ENCODE measurements at places on chromosomes 4 and X. TPM values are rescaled to one million over a fixed set of nuclear protein-coding genes. Genes with fewer than 3 reads are reported as not detected.

- no peak for DNase-seq
Measured at GRCh38 chr4:16598597-16599206, 299.7 kb downstream of the LDB2 start.

DNA sequence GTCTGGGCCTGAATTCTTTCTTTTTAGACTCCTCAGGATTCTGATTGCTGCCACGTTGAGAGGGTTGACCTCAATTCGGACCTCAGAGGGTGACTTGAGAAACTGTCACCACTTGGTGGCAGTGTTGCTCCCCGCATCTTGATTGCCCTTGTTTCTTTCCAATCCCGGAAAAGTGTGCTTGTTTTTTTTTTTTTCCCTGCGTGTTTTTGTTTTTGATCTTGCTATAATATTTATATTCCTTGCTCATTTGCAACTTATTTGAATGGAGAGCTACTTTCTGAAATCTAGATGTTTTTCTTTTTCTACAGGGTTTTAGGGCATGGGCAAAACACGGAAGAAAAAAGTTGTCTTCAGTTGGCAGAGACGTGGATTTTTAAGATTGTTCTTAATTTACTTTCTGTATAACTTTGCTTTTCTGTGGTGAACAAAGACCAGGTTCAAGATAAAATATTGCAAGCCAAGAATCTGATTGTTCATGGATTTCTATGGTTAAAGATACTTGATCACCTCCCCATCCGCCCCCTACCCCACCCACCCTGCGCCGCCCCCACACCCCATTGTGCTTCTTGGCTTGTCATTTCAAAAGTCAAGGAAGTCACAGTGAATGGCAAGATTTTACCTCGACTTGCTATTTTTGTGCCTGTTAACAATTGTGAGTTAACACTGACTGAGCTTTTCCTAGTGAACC, 102.0 kb downstream of the PTTG2 start:
- peak; percentile 76 for DNase-seq

- no peak for DNase-seq
Measured at GRCh38 chrX:2664502-2664901, 26.6 kb upstream of the CD99 start.

DNA sequence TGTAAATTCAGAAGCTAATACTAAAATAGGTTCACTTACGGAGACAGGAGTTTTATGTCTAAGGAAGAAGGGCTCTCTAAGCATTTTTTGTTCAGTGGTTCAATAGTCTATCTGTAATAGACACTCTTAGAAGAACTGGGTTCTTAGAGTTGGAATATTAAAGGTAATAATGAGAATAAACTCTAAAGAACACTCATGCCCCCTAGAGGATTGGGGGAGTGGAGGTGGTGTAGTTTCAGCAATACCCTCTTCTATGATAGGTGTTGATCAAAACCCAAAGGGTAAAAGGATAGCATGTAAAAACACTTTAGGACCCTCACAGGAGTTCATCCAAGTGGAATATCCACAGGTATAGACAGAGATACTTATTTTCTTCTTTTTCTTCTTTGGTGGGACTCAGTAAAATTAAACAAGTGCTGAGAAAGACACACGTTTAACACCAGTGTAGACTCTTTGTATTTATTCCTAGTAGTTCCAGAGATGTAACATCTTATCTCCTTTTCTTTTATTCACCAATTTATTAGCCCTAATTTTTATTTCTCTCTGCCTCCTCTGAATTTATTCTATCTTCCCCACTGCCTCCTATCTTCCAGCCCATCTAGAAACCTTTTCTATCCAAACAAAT, 25.7 kb upstream of the MND1 start:
- no peak for DNase-seq

- peak; percentile 46 for DNase-seq
Measured at GRCh38 chrX:103211012-103211715, 3.7 kb upstream of the BEX4 start.

DNA sequence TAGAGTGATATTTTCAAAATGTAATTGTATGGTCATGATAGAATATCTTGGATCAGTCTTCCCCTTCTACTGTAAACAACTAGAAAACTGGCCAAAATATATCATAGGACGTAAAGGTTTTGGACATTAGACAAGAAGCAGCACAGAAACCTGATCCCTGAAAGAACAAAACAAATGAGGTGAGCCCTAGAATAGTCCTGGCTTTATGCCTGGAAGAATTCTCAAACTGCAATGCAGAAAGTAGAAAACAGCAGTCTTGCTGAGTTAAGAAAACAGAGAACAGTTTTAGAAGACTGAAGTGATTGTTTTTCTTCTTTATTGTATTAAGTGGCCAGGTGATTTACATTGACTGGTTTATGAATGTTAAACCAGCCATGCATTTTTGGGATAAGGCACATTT, 19.5 kb downstream of the NSUN7 start:
- no peak for DNase-seq

- DNase-seq, result no peak
Measured at GRCh38 chrX:136256026-136256425, 4.8 kb upstream of the MAP7D3 start.

DNA sequence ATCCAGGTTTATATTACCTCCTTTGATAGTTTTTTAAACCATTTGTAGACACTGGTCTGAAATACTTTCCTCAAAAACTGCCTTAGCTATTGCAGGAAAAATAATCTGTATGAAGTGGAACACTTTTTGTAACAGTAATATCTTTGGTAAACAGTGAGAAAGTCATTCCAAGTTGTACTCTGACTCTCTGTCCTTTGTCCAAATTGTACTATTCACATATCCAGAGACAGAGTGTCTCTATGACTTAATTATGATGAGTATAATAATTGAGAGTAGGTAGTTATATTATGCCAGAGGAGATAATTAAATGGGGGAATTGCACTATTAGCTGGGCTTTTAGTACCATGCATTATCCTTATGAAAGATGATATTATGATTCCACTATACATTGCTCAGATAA, 112.6 kb upstream of the LCORL start:
- DNase-seq, result no peak

DNA sequence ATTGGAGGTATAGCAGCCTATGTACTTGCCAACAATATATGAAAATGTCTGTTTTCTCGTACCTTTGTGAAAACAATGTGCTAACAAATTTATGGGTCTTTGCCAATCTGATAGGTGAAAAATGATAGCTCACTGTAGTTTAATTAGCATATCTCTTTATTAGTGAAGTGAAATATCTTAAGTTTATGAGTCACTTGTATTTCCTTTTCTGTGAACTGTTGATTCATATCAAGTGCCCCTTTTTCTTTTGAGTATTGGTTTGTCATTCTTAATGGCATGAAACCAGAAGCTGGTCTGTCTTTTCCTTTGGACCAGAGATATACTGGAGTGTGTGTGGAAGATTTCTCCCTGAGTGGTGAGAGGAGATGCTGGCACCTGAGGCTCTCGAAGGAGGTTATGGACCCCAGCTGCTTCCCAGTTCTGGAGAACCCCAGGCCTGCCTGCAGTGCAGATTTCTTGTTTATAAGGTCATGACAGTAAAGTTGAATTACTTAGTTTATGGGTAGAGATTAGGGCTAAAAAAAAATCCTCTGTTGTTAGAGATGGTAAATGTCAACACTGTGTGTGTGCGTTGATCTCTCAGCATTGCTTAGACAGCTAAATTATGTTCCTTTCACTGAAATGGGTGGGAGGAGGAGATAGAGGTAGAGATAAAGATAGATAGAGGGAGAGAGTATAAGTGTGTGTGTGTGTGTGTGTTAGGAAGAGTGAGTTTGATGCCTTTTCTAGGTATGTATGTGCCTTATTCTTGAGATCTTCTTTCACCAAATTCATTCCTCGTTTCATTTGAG, 89.9 kb downstream of the REPS2 start:
- DNase-seq, result no peak

- DNase-seq, result no peak
Measured at GRCh38 chr4:156298230-156298629, 344.6 kb upstream of the CTSO start.

Gene SMIM31
- 4.6 TPM for total RNA-seq

Gene BOD1L1
- 46.3 TPM for total RNA-seq

Gene GRIA3
- total RNA-seq, result 3.5 TPM

Gene UGT8
- 2.2 TPM for total RNA-seq

Gene GPC4
- total RNA-seq, result 8.0 TPM

Gene CLGN
- 1.1 TPM for total RNA-seq

Gene ANXA10
- total RNA-seq, result 36.3 TPM

Gene COL25A1
- total RNA-seq, result 3.4 TPM

All from ureter (tissue), 1 donor.